ENCODE measurements at places on chromosomes 16 and 17.

DNA sequence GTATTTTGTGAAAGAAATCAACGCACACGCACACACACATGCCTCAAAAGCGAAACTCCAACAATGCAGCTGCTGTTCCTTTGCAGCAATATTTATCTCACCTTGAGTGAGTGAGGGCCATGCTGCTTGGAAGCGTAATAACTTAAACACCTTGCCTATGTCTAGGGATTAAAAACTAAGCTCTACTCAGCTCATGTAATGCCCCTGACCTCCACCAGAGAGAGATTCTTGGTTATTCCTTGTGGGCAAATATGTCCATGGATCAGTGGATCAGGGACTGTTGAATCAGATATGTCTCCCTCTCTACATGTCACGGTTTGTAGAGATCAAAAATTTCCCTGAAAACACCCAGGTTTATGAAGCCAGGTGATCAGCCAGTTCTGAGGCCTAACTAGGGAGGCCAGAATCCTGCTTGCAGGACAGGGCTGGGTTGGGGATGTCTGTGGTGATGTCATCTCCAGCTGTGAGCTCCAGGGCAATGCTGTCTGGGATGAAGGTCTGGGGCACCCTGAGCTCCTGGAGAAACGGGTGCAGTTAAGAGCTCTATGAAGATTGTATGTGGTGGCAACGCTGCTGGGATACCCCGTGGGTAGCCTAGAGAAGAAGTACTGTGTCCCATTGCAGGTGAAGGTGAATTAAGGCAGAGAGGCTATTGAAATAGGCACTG is 149.4 kb downstream of the KCNJ12 start:
- DNase-seq: no peak

GRCh38 chr17:40086150-40087044 is 14.0 kb downstream of the NR1D1 start:
- DNase-seq: no peak

- no peak for DNase-seq
Measured at GRCh38 chr16:83966153-83966696, 1.8 kb upstream of the NECAB2 start.

DNA sequence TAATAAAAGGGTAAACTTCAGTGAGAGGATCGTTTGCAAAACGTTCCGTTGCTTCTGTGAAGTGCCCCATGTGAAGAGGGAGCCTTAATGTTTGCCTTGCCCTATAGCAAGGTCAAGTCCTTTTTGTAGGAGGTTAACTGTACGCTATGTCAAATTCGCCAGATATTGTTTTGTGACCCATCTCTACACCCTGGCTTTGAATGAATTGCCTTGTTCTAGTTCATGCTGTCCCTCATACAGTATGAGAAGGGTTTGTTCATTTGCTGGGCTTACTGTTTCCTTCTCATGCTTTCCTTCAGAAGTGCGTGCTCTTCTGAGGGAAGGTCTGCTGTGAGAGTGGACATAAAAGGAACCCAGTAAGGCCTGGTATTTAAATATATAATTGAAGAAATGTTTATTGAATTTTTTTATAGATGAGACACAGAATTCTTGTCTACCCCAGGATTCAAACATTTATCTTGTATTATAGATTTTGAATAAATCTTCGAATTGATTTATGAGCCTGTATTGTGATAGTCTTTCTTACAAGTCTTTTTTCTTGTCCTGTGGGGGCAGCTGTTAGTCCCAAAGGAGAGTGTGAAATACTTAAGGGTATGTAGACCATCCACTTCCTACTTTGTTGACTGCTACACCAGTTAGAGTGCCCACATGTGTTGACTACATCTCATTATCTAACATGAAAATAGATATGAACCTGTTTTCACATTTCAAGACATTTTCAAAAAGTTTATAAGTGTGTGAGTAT is 1.7 kb downstream of the MAP3K3 start:
- DNase-seq: no peak

- no peak for DNase-seq
Measured at GRCh38 chr17:79597040-79597439, 13.8 kb downstream of the RBFOX3 start.

GRCh38 chr16:10617662-10618420 is 37.4 kb upstream of the EMP2 start:
- no peak for DNase-seq

- no peak for DNase-seq
Measured at GRCh38 chr16:78606545-78606944, 507.1 kb downstream of the WWOX start.

GRCh38 chr16:77410449-77410848 is 24.4 kb downstream of the ADAMTS18 start:
- no peak for DNase-seq

DNA sequence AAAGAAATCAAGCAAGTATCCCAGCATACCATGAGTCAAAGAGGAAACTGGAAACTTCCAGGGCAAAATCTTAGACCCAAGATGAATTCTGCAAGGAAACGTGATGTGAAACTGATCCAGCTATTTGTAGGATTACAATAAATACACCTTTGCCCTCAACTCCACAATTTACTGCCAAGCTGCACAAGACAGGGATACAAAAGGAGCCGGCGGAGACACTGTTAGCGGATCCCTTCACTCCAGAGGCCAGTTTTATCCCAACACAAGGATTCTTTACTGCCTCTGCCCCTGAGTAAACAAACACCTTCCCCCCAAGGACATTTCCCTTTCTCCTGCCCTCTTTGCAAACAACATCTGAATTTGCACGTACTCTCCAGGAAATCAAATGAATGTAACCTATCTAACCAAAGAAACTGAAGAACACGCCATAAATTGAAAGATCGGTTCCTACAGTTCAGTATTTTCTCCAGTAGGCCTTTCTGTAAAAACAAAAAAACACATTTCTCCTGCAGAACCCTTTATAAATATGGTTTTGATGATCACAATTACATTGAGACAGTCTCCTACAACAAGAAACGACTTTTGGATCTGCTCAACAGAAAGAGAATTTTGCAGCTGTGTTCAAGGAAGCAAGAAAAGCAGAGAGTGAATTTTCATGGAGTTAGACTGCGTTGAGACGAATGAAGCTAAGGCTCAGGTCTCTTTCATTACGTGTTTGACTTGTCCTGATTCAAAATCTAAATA is 1.4 kb upstream of the CBX2 start:
- no peak for DNase-seq

GRCh38 chr17:43768382-43768781 is 9.8 kb upstream of the SOST start:
- no peak for DNase-seq

GRCh38 chr16:7027401-7027800 is 305.2 kb upstream of the RBFOX1 start:
- no peak for DNase-seq

GRCh38 chr16:80166082-80166481 is 374.7 kb upstream of the DYNLRB2 start:
- no peak for DNase-seq

DNA sequence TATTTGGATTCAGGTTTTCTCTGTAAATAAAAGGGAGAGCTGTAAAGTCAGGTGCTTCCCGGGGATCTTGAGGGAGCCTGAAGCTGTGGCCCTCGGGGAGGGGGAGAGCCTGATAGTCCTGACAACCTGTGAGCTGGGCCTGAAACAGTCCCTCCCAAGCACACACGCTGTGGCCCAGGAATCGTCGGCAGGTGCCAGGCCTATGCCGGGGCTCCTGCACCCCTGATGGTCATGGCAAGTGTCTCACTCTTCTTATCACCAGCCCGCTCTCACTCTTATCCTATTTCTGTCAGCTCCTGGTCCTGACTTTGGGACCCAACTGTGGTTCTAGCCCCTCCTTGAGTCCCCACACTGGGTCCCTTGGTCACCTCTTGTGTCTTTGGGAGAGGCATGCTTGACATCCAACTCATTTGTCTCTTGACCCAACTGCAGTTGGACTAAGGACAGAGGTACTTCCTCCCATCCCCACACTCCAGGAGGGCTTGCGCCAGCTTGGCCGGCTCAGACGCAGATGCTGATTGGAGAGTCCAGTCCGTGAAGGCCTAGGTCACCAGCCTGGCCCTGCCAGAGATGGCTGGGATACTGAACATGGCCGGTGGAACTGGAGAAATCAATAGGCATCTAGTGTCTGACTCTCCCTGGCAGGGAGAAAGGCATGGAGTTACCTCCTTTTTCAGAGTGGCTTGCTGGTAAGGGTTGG is 170.5 kb upstream of the WSCD1 start:
- DNase-seq: no peak

- DNase-seq: peak; percentile 79
Measured at GRCh38 chr17:55577687-55578086, 66.4 kb upstream of the SMIM36 start.

DNA sequence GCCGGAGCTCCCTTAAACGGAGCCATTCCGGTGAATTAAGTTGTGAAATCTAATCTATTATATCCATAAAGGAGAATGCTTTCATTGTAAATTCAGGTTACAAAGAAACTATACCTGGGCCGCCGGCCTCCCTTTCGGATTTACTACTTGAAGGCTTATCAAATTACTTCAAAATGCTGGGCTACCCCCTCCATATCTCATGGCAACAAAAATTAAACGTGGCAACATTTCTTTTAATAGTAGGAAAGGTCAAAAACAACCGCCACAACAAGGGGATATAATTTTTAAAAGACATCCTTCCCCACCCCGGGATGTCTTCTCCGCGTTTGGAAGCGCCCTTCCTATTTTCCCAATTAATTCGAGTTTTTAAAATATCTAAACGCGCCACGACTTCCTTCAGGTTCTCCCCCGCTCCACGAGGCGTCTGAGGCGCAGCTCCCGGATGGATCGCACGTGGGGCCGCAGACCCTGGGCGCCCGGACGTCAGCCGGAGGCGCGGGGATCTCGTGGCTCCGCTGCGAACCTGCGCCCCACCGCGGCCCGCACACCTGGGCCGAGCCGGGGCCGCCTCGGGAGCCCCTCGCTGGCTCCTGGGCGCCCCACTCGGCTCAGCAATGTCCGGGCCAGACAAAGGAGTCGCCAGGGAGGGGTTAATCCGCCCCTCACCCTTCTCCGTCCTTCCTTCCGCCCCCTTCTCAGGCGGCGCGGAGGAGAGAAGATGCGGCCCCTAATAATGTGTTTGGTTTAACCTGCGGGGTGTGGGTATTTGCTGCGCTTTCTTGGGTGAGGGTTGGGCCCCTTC is 47.4 kb upstream of the SLC38A10 start:
- DNase-seq: no peak

Data from Caki2 (cell line).